ENCODE measurements at places on chromosomes 11 and 22. TPM values are rescaled to one million over a fixed set of nuclear protein-coding genes. Genes with fewer than 3 reads are reported as not detected.

The BAIAP2L2 gene
- 0.28 TPM for total RNA-seq

The WT1 gene
- total RNA-seq, result 1.1 TPM

The CARD10 gene
- total RNA-seq, result 1.5 TPM

The RASD2 gene
- under 0.01 TPM for total RNA-seq
